ENCODE measurements at places on chromosomes 11 and 22.

GRCh38 chr11:103987629-103988594 is 48.5 kb upstream of the DDI1 start:
- no peak for DNase-seq

DNA sequence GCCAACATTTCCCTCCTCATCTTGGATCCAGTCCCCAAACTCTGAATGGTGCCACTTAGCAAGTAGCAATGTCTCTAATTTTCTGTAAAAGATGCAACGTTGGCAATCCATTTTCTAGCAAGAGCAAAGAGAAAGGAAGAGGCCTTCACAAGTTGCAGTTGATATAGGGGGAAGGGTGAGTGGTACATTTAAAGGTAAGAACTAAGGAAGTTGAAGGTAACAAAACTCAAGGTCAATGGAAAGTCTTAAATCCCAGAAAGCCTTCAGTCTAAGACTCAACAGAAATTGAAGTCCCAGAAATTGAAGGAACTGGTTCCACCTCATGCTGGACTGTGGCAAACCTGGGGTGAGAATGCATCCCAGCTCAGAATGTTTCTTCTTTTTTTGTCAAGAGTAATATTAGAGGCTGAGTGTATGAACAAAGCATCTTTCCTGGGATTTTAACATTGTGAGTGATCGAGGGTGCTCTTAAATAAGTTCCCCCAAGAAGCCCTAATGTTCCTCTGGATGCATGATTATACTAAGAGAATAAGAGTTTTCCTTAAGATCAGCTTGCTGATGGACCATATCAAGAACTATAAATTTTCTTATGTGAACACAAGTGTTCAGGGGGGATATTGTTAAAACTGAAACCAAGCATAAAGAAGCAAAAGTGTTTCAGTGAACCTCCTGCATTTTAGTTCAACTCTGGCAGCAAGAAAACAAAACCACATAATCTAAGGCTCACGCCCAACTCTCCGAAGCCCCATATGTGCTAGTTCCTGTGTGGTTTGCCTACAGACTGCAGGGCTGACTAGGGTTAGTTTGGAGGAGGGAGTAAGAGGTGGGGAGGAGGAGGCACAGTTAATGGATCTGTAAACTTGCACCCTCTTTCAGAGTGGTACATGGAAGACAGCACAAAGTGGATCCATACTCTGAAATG is at the start of gene GRAP2:
TSS of gene GRAP2 (plus strand) at position 779 of the 922 bp plus-strand sequence. CDS start 46,023 bp downstream, outside the sequence.
- DNase-seq = peak; percentile 58

- peak; percentile 66 for DNase-seq
Measured at GRCh38 chr11:17014321-17014832, at the start of gene PLEKHA7. PLEKHA7 (minus strand) TSS chr11:17014414; CDS start chr11:17014401, 13 bp downstream.

DNA sequence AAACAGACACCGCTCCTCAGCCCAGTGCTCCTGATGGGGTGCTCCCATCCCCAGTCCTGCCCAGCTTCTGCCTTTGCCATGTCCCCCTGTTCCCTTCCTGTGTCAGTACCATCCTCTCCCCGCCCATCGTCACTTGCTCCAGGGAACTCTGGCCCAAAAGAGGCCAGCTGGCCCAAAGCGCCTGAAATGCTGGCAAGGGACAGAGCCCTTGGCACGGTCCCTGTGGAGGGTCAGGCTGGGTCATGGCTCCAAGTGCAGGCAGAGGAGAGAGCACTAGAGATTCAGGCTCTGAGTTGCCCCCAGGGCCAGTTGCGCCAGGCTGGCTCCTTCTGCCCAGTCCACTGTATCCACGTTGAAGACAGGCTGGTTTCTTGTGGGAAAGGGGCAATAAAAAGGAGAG is 8.4 kb upstream of the HDHD5 start:
- DNase-seq = no peak

DNA sequence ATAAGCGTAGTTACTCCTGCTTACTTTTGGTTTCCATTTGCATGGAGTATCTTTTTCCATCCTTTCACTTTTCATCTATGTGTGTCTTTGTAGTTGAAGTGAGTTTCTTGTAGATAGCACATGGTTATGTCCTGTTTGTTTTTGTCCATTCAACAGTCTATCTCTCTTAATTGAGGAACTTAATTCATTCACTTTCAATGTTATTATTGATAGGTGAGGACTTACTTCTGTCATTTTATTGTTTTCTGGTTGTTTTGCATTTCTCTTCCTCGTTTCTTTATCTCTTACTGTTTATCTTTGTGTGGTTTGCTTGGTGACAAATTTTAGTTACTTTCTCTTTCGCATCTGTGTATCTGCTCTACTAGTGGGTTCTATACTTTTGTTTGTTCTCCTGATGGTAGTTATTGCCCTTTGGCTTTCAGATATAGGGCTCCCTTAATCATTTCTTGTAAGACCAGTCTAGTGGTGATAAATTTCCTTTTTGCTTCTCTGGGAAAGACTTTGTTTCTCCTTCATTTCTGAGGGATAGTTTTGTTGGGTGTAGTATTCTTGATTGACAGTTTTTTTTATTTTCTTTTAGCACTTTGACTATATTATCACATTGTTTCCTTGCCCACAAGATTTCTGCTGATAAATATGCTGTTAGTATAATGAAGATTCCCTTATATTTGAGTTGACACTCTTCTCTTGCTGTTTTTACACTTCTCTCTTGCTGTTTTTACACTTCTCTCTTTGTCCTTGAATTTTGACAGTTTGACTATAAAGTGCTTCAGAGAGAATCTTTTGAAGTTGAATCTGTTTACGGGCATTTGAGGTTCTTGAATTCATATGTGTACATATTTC is 9.0 kb upstream of the RAG1 start:
- peak; percentile 43 for DNase-seq

DNA sequence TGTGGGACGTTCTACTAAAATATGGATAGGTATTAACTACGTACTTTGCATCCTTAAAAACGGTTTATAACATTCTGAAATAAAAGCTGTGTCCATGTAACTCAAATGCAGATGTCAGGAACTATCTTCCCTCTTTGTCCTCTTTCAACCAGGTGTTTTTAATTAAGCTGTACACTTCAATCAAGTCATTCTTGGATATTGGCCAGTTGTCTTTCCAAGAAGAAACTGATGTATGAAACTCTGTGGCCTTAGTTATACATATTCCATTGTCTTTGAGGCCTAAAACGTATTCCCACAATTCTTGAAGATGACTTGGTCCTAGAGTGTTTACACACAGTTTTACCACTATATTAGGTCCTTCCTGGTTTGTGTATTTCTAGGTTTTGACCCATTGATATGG is 249.0 kb upstream of the CNTN5 start:
- DNase-seq = no peak

- DNase-seq = no peak
Measured at GRCh38 chr11:80502511-80502910, 1061.7 kb upstream of the TENM4 start.
